Activated CD8-positive, alpha-beta T cell treated with anti-CD3 and anti-CD28 coated beads for 36 hours (primary cell): ENCODE measurements at places on chromosomes 5 and 9.

- DNase-seq: no peak
Observed at GRCh38 chr5:16057277-16057676, 122.3 kb downstream of the MARCHF11 start.

DNA sequence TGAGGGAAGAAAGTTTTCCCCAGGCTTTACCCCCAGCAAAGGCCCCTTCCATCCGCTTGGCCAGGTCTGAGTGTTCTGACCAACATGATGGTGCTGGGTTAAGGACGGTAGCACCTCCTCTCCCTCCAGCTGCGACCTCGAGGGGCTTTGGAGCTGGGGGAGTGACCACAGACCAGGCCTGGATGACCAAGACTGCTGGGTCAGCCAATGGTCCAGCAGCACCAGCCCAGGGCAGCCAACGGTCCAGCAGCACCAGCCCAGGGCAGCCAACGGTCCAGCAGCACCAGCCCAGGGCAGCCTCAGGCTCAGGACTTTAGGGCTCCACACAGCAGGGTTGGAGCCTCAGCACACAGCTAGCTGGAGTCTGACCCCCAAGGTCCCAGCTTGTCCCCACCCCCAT lies 57.2 kb upstream of the CNOT6 start:
- DNase-seq: no peak

- no peak for DNase-seq
Observed at GRCh38 chr5:6517510-6517909, 68.9 kb downstream of the UBE2QL1 start.

- DNase-seq: no peak
Observed at GRCh38 chr9:135229701-135230385, 142.4 kb downstream of the OLFM1 start.

- no peak for DNase-seq
Observed at GRCh38 chr9:127233989-127234388, 30.6 kb upstream of the GARNL3 start.

DNA sequence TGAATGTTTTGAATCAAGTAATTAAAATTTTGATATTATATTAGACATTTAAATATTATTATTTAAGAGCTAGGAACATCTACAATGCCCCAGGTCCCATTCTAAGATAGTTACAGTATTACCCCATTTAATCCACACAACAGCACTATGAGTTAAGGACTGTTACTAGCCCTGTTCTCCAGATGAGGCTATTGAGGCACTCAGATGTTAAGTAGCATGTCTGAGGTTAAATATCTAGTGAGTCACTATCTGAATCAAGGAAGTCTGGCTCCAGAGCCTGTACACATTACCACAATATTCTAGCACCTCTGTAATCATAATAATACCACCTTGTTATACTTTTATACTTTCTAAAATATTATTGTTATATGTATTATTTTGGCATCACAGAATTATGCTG lies 304.6 kb downstream of the PDE4D start:
- DNase-seq: no peak

DNA sequence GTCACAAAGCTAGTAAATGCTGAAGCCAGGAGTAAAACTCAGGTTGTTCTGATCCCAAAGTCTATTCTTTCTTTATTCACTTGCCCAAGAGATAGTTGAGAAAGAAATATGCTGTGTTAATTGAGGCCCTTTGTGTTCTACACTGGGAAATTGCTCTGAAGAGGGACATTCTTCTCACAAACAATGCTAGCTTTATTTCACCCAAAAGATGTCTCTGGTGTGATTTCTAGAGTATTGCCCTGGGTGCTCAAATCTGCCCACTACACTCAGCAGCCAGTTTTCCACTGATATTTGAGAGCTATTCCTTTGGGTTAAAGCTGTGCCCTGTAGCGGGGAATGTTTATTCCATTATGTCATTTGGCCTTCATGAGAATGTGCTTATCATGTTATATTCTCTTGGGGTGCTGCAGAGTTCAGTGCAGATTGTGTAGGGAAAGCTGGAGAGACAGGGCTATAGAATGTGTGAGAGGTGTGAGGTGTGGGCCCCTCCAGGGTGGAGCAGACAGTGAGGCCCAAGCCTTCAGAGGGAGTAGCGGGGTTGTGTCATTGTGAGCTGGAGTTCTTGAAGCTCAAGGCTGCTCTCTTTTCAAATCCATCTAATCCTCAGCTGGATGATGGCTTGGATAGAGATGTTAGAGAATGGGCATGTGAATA lies 21.0 kb upstream of the C5orf63 start:
- DNase-seq: no peak

GRCh38 chr9:78786794-78787193 lies 489.9 kb downstream of the PSAT1 start:
- no peak for DNase-seq

DNA sequence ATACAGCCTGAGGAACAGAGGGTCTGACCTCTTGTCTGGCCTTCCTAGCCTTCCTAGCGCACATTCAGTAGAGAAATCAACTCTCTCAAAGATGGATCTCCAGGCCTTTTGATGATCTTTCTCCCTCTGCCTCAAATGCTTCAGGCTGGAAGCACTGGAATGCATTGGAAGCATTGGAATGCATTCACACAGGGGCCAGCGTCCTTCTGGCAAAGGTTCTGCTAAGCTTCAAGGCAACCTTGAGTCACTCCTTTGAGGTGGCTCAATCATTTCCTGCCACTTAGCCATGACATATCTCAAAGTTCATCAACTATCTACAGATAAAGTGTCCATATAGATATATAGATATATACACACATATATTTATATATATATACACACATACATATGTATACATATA lies 42.9 kb downstream of the OR2K2 start:
- DNase-seq: no peak

DNA sequence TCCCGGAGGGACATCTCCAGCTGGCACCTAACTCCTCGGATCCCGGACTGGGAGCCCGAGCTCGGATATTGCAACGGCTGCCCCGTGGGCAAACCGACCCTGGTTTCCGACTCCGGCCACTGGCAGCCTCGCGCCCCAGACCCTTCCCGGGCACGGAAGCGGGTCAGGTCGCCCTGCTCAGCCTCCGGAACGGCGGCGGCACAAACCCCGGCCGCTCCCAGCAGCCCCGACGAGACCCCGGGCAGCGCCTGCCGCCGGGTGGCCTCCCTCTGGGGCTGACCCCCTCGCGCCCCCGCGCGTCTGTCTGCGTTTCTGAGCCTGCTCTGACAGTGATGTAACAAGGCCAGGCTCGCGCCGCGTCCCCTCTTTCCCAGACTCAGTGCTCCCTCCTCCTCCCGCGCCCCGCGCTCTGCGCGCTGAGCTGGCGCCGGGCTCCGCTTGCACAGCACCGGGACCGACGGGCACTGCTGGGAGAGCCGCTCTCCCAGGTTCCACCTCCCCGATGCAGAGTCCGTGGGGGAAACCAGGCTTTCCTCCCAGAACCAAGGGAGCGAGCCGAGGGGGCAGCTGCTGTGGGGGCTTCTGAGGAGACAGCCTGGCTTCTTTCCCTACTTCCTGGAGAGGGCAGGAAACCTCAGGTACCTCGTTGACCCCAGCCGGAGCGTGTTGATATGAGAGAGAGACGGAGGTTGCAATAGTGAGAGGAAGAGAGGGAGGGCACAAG lies at the start of gene TMEM215:
TSS of gene TMEM215 (plus strand) at position 373 of the 724 bp plus-strand sequence. CDS start 644 bp downstream, outside the sequence.
- no peak for DNase-seq

GRCh38 chr5:11047625-11048024 lies 286.6 kb upstream of the DAP start:
- DNase-seq: no peak

DNA sequence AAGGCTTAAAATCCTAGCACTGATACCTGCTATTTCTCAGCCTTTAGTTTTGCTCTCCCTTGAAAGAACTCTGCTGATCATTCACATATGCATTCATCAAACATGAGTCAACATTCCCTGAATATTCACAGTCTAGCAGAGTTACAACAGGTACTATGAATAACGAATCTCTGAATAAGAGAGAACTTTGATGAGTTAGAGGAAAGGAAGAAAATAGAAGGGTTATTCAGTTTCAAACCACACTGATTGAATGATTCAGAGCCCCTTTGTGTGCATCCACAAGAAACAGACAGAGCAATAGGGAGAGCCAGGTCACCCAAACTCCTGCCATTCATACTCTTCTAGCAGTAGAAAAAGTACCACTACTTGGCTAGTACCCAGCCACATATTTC lies 36.0 kb downstream of the FOXD1 start:
- no peak for DNase-seq

DNA sequence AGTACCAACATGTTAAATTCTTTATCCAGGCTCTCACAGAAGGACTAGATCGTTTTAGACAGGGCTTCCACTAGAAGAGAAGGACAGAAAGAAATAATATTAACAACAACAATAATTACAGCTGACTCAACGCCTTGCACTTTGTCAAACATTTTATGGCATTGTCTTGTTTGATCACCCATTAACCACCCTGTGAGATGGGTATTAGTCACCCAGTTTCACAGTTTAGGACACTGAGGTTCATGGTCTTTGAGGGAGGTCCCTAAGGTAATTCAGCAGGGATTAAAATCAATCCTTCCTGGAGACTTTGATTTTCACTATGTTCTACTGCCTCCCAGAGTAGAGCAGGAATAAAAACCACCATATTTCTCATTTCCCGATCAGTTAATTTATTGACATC lies 51.4 kb upstream of the BNC2 start:
- DNase-seq: no peak

GRCh38 chr5:169050146-169050571 lies 250.8 kb downstream of the SLIT3 start:
- DNase-seq: no peak

DNA sequence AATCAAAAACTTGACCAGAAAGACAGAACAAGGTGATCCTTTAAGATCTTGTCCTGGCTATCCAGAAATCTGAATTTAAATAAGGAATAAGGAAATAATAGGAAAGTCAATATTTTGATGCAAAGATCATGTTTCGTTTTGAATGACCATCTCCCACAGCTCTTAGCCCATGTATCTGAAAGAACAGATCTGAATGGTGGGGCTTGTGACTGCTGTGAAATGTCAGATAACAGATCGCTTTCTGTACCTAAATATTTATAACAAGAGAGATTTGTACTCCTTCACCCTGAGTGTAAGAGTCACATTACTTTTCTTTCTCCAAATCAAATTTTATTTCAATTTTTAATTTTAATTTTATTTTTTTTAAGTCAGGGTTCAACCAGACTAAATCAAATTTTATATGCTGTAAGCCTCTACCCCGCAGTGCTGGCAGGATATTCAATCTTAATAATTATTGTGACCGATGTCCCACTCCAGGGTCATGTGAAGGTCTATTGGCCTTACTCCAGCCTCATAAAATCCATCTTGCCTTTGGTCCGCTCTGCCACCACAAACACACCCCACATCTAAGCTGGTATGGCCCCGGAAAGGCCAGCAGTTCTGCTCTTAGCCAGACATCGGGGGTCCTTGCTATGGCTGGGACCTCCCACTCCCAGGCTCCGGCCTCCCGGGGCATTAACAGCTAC lies 7.0 kb upstream of the SLC26A2 start:
- no peak for DNase-seq

DNA sequence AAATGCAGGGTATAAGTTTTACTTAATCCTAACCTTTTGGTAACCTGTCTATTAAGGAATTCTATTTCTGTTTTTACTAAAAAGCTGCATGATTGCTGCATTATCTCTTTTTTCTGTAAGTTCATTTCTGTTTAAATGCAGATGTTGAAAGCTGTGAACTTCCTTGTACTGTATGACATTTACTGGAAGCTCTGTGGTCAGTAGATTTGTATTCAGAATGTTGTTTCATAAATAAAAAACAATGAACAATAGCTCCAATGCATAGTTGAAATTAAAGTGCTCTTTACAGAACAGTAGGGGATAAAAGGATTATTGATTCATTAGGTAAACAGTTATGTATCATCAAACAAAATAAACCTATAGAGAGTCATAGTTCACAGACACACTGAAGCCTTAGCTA lies 46.5 kb upstream of the FKTN start:
- no peak for DNase-seq

DNA sequence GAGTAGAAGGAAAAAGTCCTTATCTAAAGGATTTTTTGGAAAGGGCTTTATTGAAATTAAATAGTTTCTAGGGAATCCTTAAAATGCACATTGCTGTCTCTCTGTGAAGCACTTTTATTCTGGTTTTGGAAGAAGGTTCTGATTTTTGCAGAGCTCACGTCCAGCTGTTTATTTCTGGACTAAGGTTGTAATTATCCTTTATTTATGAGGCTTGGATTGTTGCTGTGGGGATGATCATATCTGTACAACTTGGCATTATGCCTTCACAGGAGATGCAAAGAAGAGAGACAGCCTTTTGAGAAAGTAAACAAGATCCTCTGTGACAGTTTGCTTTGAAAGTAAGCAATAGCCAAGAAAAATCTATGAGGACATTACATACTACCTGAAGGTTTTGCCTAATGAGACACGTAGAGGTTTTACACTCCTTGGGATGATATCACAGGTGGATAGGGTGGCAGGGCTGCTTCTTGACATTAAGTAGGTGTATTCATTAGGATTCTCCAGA lies 14.6 kb downstream of the SMARCA2 start:
- DNase-seq: no peak

DNA sequence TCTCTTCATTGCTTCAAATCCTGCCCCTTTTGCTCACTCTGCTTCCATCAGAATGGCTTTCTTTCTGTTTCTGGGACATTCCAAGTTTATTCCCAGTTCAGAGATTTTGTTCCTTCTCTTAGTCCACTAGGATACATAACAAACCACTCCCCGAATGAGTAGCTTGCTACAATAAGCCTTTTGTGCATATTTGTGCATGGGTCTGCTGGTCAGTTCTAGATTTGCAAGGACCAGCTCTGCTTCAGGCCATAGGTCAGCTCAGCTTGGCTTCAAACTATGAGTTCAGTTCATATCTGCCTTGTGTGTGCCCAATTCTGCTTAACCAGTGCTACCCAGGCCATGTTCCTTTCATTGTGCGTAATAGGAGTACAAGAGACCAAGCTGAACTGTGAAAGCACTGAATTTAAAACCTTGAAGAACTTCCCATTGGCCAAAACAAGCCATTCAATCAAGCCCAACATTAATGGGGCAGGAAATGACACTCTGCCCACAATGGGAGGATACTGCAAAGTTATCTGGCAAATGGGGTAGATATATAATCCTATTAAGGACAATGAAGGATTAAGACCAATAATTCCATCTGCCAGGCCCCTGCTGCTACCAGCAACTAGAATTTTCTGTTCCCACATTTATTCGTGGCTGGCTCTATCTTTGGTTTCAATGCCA lies 328.8 kb downstream of the PRELID2 start:
- no peak for DNase-seq

GRCh38 chr5:145589063-145589462 lies 246.1 kb downstream of the PRELID2 start:
- DNase-seq: no peak

DNA sequence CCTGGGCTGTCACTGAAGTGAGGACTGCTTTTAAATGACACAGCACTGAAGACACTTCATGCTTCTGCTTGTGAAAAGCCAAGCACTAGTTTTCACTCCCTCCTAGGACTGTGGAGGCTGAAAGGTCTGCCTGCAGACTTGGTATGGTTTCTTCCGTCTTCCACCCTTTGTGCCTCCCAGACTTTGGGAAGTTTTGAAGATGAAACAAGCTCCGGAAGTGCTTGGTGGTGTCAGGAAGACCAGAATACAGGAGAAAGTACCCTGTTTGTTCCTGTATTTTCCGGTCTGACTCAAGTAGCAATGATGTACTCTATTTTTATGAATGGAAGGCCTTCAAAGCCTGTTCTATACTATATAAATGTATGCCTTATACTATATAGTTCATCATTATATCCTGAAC lies 222.7 kb downstream of the PDZD2 start:
- DNase-seq: no peak
